ENCODE measurements at places on chromosomes 16 and 17.

- DNase-seq: no peak
Observed at GRCh38 chr17:7190276-7190917, 11.2 kb upstream of the ASGR1 start.

- no peak for DNase-seq
Observed at GRCh38 chr16:66020046-66020445, 346.4 kb upstream of the CDH5 start.

DNA sequence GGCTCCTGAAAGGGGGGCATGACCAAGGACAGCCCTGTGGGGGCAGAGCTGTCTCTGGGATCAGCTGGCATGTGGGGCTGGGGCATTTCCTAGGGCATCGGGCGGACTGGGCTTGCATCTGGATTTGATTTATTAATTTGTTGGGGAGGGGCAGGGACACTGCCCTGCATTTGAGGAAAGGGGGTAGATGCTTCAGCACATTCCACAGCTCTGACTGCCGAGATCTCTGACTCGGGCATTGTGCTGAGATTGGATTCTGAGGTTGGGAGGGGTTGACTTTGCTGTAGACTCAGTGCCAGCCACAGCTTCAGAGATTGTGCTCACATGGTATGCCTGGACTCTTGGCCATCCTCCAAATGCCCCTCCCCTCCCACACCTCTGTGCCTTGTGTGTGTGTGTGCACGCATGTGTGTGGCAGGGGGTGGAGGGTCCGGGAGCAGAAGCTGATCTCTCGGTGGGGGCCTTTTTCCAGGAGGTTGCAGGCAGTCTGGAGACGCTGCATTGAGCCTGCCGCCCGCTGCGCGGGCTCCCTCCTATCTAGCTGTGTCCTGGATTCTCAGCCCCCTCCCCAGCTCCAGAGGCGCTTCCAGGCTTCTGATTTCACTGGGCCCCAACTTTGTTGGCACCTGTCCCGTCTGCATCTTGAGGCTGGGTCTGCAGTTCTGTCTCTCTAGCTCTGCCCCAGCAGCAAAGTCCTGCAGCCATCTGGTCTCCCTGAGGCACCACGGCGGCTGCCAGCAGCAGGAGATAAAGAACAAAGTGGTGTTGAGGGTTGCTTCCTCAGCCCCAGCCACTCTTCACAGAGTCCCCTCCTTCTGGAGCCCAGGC is 14.9 kb downstream of the IGFBP4 start:
- no peak for DNase-seq

- peak; percentile 10 for DNase-seq
Observed at GRCh38 chr17:79658811-79659207, 48.0 kb upstream of the RBFOX3 start.

- DNase-seq: no peak
Observed at GRCh38 chr16:69927056-69927757, 23.9 kb upstream of the CLEC18A start.

- DNase-seq: no peak
Observed at GRCh38 chr17:30554839-30555751, 77.9 kb downstream of the GOSR1 start.

DNA sequence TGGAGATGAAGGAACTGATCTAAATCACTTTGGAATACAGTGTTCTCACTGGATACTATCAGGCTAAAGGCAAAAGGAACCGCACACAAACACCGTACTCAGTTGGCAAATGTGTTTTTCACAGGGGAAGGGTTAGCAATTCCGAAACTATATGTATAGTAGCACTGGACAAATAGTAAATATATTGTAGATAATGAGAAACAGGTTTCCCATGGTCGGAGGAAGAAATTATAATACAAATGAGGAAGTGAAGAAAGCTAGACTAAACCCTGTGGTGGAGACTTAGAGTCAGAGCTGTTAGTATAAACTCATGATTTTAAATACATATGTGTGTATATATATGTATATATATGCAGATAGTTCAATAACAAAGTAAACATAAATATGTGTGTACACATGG is 414.1 kb upstream of the SALL1 start:
- DNase-seq: no peak

- DNase-seq: no peak
Observed at GRCh38 chr16:27642756-27643155, 92.8 kb downstream of the KATNIP start.

GRCh38 chr16:88781140-88782077 is 3.6 kb downstream of the PIEZO1 start:
- no peak for DNase-seq

DNA sequence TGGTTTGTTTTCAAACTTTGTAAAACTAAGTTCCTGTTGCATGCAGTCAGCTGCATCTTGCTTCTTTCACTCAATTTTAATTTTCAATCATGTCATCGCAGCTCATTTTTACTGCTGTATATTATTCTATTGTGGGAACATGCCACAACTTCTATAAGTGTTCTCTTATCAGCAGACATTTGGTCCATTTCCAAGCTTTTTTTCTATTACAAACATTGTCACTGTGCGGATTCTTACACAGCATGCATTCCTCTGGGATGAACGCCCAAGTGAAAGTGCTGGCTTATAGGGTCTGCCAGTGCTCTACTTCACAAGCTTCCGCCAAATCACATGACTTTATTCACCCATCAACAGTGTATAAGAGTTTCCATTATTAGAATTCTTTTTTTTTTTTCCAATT is 22.7 kb downstream of the GINS3 start:
- no peak for DNase-seq

DNA sequence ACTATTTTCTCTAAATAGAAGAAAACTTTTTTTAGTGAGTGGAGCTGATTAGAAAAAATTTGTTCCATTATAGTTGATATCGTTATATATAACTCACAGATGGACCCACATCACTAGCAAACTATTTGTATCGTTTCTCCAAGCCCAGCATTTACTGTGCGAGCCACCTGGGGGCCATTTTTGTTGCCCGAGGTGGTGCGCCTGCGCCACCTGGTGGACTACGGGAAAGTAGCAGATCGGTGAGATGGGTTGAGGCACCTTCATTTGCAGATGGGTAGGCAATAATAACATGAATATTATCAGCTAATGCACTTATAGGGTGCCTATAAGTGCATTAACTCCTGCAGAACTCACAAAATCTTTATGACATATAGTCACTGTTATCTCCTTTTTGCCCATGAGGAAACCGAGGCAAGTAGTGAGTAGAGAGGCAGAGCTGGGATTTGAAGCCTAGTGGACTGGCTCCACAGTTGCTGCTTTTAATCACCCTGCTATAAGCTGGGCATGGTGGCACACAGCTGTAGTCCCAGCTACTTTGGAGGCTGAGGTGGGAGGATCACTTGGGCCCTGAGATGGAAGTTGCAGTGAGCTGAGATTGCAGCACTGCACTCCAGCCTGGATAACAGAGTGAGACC is 23.2 kb upstream of the NTN1 start:
- DNase-seq: no peak

DNA sequence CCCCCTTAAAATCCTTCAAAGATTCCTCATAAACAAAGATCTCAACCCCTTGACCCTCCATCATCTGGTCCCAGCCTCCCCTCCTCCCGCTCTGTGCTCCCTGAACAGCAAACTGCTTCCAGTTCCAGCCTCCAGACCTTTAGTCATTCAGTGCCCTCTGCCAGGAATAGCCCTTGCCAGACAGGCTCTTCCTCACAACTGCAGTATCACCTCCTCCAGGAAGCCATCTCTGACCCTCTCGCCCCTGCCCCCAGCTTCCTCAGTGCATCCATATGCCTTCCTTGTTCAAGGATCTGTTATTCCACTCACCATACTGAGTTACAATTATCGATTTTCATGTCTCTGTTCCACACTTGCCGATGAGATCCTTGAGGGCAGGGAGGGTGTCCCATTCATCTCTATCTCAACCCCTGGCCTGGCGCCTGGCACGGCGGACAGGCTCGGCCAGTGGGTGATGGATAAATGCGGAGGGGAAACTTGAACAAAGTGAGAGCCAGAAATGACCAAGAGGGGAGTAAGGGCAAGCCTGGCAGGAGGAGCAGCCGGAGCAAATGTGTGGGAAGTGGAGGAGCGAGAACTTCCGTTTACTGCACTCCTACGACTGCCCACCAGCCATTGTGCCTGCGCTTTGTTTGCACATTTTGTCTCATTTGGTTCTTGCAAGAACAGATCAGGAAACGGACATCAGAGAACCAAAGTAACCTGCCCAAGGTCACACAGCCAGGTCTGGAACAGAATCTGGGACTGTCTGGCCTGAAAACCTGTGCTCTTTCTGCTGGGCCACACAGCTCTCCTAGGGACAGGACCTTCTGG is 2.0 kb upstream of the NXPH3 start:
- DNase-seq: no peak

DNA sequence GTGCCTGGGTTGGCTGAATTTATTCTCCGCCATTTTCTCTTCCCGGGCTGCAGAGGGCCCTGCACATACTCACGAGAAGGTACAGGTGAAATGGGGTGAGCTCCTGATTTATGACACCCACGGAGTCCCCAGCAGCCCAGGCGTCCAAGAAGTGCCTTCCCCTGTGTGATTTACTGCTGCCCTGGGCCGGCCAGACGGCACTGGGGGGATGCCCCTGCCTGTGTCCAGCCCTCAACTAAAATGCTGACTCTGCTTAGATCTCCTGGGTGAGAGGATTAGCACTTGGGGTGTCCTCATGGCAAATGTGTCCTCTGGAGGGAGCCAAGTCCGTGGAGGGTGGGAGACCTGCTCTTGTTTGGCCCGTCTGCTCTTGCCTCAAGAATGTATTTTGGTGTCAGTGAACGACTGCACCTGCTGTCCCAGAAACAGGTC is 132.4 kb downstream of the MAF start:
- DNase-seq: peak; percentile 0

- no peak for DNase-seq
Observed at GRCh38 chr16:54060599-54061421, 225.8 kb downstream of the IRX3 start.

DNA sequence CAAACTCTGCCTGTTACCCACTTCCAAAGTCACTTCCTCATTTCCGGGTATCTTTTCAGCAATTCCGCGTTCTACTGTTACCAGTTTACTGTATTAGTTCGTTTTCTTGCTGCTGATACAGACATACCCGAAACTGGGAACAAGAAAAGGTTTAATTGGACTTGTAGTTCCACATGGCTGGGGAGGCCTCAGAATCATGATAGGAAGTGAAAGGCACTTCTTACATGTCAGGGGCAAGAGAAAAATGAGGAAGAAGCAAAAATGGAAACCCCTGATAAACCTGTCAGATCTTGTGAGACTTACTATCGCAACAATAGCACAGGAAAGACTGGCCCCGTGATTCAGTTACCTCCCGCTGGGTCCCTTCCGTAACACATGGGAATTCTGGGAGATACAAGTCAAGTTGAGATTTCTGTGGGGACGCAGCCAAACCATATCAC is 30.9 kb downstream of the PAFAH1B1 start:
- no peak for DNase-seq

DNA sequence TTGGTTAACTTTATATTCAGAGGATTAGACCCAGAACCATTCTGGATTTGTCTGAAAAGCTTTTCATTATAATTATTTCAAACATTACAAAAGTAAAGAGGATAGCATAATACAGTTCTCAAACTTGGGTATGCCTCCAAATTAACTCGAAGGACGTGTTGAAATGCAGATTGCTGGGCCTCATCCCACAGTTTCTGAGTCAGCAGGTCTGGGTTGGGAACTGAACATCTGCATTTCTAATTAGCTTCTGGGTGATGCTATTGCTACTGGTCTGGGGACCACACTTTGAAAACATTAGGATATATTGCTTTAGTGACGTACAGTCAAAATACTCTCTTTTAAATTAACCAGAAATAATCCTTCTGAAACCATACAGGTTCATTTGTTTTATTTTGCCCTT is 10.0 kb downstream of the TPPP3 start:
- DNase-seq: no peak

All from DMS79 treated with DMSO at 0.1 percent for 48 hours (cell line).